ENCODE measurements at places on chromosomes 13 and 19. TPM values are rescaled to one million over a fixed set of nuclear protein-coding genes. Genes with fewer than 3 reads are reported as not detected.

Gene THSD8
- total RNA-seq, result 3.6 TPM

Gene LILRA1
- total RNA-seq, result not detected

GRCh38 chr19:32129141-32129540, 216.3 kb upstream of the ZNF507 start:
- DNase-seq, result no peak

- DNase-seq, result no peak
Observed at GRCh38 chr13:41471785-41472184, 14.4 kb downstream of the RGCC start.

GRCh38 chr13:100533588-100534041, 55.0 kb downstream of the GGACT start:
- no peak for DNase-seq

GRCh38 chr13:37648609-37649008, 50.0 kb upstream of the POSTN start:
- DNase-seq, result no peak

DNA sequence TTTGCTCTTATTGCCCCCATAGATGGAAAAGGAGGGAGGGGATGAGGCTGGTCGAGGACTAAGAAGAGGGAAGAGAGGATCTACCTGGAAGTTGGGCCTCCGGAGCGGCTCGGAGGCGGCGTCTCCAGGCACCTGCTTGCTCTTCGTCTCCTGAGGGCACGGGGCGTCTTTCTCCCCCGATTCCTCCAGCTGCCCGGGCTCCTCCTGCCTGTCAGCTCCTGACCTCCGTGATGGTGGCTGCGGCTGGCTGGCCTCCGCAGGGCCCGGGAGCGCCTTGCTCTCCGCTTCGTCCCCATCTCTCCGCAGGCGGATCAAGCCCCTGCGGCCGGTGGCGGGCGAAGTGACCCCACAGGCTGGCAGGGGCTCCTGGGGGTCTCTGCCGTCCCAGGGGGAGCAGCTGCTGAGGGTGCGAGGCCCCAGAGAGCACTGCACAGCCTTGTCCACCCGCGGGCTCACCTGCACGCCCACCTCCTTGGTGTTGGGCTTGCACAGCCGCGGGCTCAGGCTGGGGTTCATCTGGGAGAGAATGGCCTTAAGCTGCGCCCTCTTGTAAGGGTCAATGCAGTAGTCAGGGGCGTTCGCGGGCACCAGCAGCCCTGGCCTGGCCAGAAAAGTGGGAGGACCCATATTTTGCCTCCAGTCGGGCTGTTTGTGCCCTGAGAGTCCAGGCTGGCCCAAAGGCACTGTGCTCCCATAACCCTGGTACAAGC, 3.8 kb downstream of the ZAR1L start:
- no peak for DNase-seq
